A549 (cell line): ENCODE measurements at places on chromosomes 5 and 9. TPM values are rescaled to one million over a fixed set of nuclear protein-coding genes. Genes with fewer than 3 reads are reported as not detected.

Gene LECT2
- polyA plus RNA-seq: not detected in 3 replicates

Gene ITK
- polyA plus RNA-seq: not detected in 3 replicates

DNA sequence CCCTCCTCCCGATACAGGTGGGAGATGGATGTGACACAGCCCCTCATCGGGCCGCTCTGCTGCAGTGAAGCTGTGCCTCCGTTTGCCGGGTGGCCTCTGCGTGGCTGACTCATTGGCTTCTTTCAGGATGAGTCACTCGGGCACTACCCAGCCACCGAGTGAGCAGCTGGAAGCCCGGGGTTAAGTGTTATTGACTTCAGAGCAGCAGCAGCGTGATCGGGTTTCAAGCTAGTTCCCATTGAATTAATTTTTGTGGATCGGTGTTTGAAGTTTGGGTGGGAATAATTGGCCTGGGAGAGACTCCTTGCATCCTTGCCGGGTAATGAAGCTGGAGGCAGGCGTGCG, 266.4 kb upstream of the IRX4 start:
- DNase-seq: peak; percentile 23

DNA sequence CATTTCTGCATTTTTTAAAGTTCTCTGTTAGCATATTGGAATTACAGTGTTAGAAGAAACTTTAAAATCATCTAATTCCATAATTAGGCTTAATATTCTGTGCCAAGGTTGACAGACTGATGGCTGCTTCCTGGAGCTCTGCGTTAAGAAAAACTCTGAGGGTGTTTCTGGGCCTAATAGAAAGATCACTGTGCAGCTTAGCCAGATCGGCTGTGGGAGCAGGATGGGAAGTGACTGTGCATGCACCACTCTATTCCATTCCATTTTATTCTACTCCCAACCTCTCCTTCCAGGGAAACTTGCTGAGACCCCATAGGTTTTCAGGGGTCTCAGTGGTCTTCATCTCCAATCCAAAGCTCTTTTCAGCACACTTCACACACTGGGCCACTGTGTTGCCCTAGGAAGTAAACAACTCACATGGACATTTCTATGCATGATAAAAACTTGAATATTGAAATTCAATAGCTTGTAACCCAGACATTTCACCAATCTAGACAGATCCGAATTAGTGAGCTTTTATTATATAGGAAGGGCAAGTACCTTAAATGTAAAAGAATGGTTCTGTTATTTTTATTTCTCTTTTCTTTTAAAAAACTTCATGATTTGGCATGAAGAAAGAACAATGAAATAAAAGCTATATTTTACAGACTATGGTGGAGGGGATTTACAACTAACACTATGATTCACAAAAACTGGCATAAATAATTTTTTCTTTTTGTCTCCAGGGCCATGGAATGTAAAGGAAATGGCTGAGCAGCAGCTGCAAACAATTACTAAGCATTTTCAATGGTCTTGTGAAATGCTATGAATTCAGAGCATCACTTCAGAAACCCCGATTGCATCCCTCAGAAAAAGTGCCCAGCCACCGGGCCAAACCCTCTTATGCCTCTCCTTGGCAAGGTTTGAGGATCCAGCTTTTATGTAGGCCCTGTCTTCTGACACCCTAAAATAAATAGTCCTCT, 51.4 kb upstream of the DAB2 start:
- DNase-seq: no peak

GRCh38 chr9:133357656-133358055, 1.3 kb downstream of the SURF2 start:
- no peak for DNase-seq

- DNase-seq: no peak
Measured at GRCh38 chr9:105339849-105340248, 95.4 kb downstream of the SLC44A1 start.

GRCh38 chr5:171162165-171162564, 146.9 kb upstream of the TLX3 start:
- no peak for DNase-seq

- no peak for DNase-seq
Measured at GRCh38 chr9:111945216-111945615, 48.6 kb downstream of the UGCG start.

DNA sequence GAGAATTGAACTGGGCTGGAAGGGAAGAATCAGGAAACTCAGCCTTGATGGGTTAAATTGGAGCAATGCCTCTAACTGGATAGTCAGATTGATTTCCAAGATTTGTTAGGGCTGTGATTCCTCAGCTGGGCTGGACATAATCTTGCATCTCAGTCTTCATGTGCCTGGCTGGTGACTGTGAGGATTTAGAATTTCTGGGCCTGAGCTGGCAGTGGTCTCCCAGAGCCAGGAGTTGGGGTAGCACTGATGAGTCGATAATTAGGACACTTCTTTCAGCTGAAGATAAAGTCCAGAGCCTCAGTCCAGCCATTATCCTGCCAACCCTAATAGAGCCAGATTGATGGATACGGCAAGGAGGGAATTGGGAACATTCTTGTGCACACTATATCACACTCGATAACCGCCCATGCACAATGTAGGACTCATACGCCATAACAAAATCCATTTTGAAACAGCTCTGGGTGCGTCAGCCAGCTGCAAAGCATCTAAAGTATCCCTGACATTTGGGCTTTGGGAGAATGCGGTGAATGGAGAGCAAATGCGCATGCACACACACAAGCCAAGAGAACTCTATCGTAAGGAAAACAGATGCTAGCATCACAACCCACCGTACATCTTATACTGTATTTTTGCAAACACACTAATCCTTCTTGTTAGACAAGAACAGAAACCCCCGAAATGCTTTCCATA, 405.1 kb upstream of the KLF4 start:
- no peak for DNase-seq

- no peak for DNase-seq
Measured at GRCh38 chr5:92729088-92729487, 851.9 kb downstream of the NR2F1-AS1 start.

DNA sequence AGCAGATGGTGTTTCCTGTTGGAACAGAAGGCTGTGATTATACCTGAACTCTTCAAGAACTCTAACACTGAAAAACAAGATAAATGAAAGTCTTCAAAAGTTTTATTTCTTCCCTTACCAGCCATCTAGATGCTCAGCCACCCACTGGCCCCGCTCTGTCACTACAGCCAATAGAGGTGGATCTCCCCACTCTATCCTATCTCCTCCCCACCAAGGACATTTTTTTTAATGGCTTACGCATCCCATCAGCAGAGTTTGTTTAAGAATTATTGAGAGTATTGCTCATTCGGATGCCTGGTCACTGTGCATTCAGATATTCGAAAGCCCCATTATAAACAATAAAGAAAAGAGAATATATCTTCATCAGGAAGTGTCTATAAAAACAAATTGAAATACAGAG, 159.4 kb downstream of the RASEF start:
- DNase-seq: peak; percentile 30

GRCh38 chr5:166088389-166089039, 2202.9 kb upstream of the WWC1 start:
- no peak for DNase-seq

DNA sequence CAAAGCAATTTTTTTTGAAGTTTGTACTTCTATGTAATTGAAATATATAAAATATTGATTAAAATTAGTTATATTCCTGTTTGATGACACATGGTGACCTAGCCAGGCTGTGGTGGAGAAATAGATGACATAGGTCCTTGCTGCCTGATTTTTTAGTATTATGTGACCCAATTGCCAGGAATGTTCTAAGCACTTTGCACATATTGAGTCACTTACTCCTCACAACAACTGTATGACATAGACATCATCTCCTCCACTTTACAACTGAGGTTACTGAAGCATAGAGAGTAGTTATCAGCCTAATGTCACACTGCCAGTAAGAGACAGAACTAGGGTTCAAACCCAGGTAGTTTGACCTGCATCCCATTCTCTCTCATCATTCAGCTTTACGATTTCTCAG, 26.2 kb upstream of the SNX18 start:
- DNase-seq: no peak
